ENCODE measurements at places on chromosomes 12 and 14. TPM values are rescaled to one million over a fixed set of nuclear protein-coding genes. Genes with fewer than 3 reads are reported as not detected.

B4GALNT1 gene
- not detected for polyA plus RNA-seq

ASIC1 gene
- polyA plus RNA-seq = 6.9 TPM

TRHDE gene
- not detected for polyA plus RNA-seq

CHURC1 gene
- polyA plus RNA-seq = 107 TPM

P2RX7 gene
- polyA plus RNA-seq = 0.79 TPM

VWF gene
- polyA plus RNA-seq = not detected

FAR2 gene
- polyA plus RNA-seq = 2.1 TPM

PTPRB gene
- polyA plus RNA-seq = not detected

TSHR gene
- polyA plus RNA-seq = 3.7 TPM

KRT6C gene
- polyA plus RNA-seq = not detected

SCNN1A gene
- not detected for polyA plus RNA-seq

FAM216A gene
- 66.4 TPM for polyA plus RNA-seq

CNTN1 gene
- polyA plus RNA-seq = 4.2 TPM

PTGER2 gene
- not detected for polyA plus RNA-seq

LALBA gene
- polyA plus RNA-seq = not detected

PIANP gene
- 4.1 TPM for polyA plus RNA-seq

RERG gene
- 14.6 TPM for polyA plus RNA-seq

FAM222A gene
- 42.1 TPM for polyA plus RNA-seq

OVCH1 gene
- polyA plus RNA-seq = not detected

RDH11 gene
- polyA plus RNA-seq = 92.2 TPM

CLEC6A gene
- polyA plus RNA-seq = 0.26 TPM

Measured in cardiac muscle cell (in vitro differentiated cells and primary cell).